ENCODE measurements at places on chromosomes 6 and 20. TPM values are rescaled to one million over a fixed set of nuclear protein-coding genes. Genes with fewer than 3 reads are reported as not detected.

ZC3H12D gene
- total RNA-seq: 0.92 TPM

NFKBIE gene
- total RNA-seq: 6.7 TPM

SLPI gene
- total RNA-seq: not detected

MOG gene
- 1.4 TPM for total RNA-seq

NOTCH4 gene
- 8.8 TPM for total RNA-seq

FAM83C gene
- not detected for total RNA-seq

ZNF133 gene
- total RNA-seq: 17.5 TPM

OLIG3 gene
- total RNA-seq: 0.23 TPM

SNAP25 gene
- 162 TPM for total RNA-seq

TINAG gene
- not detected for total RNA-seq

Data from diencephalon (tissue), 1 donor.